ENCODE measurements at places on chromosomes 1 and 21.

DNA sequence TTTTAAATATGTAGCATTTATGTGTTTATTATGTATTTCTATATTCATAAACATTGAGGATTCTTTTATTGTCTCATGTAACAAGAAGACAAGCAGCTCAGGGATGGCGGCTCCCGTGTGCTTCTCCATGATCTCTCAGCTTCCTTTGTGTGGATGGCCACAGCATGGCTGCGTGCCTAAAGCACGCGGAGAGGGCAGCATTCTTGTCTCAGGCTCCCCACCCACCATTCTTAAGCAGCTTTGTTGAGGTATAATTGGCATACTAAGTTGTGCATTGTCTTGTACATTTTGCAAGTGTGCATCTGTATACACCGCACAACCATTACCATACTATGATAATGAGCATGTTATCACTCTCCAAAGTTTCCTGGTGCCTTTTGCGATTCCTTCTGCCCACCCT, 81.6 kb downstream of the CAMTA1 start:
- DNase-seq: no peak

DNA sequence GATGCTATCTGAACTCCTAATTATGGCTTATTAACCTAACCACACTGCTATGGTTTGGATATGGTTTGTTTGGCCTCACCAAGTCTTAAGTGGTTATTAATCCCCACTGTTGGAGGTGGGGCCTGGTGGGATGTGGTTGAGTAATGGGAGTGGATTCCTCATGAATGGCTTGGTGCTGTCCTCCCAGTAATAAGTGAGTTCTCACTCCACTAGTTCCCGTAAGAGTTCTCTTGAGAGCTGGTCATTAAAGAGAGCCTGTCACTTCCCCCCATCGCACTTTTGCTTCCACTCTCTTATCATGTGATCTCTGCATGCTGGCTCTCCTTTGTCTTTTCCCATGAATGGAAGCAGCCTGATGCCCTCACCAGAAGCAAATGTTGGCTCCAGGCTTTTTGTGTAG, 328.8 kb downstream of the PLA2G4A start:
- DNase-seq: no peak

DNA sequence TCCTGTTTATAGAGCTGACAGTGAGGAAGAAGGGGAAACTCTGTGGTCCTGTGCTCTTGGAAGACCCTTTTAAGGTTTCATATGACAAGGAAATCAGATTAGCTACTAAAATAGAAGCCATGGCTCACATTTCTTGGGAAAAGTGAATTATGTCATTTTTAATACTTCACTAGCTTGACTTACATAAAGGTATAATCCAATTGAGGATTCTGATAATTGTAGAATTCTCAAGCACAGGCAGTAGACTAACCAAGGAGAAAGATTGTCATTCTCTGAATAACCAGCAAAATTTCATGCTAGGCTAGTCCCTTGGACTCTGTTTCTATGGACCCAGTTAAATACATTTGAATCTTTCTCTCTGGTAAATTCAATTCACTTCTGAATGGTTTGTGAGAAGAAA, 613.0 kb upstream of the BEND5 start:
- DNase-seq: no peak

GRCh38 chr1:174352883-174353608, 94.7 kb upstream of the GPR52 start:
- no peak for DNase-seq

DNA sequence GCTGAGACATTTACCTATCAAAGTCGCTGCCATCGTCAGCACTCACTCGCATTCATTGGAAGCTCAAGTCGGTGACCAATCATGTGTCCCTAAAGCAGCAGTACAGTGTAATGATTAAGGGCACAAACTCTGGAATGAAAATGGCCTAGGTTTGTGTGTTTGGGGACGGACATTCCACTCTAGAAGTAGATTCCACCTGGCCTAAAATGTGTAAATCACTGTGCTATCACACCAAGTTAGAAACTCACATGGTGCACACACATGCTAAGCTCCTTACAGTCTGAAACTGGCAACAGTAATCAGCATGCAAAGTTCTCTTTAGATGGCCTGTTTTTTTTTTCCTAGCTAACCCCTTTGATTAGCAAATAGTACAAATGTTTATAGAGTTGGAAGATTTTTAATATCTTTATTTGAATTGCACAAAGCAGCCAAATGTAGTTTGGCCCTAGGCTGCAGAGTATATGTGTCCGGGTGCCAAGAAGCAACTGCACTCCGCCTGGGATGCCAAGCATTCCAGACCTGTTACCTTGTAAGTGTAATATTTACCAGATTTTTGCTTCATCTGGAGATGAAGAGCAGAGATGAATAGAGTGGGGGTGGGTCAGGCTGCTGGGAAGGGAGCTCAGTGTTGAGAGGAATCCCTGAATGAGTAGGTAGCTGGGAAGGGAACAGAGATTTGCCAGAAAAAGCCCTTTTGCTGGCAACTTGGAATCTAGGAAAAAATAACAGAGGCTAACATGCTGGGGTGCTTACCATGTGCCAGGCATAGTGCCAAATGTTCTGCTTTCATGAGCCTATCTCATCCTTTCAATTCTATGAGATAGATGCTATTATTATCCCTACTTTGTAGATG, 35.2 kb downstream of the TGFB2 start:
- no peak for DNase-seq

GRCh38 chr1:219927956-219928790, at the start of gene SLC30A10:
SLC30A10 (minus strand) TSS chr1:219928557; CDS start chr1:219928440, 117 bp downstream.
- DNase-seq: no peak

DNA sequence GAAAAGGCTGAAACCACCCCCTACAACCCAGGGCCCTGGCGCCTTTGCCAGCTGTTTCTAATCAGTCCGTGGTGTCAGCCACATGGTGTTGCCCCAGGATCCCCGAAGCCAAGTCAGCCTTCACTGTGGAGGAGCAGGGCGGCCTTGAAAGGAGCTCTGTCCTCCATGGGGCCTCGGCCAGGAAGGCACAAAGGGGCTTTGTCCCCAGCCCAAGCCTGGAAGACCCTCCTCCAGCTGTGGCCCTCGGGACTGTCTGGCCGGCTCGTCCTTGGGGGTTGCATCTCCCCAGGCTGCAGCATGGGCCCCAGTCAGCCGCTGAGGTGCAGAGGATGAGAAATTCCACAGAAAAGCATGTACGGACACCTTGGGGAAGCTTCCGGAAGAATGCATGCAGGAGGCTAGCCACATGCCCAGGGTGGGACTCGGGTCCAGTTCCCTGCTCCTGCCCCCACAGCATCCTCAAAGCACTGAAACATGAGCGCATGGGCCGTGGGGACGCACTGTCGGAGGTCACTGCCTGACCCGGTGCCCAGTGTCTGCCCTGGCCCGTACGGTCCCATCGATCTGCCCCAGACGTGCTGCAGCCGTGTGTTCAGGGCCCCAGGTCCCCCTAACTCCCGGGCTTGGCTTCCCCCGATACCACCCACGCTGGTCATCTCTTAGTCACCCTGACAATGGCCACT, 38.6 kb upstream of the POFUT2 start:
- no peak for DNase-seq

DNA sequence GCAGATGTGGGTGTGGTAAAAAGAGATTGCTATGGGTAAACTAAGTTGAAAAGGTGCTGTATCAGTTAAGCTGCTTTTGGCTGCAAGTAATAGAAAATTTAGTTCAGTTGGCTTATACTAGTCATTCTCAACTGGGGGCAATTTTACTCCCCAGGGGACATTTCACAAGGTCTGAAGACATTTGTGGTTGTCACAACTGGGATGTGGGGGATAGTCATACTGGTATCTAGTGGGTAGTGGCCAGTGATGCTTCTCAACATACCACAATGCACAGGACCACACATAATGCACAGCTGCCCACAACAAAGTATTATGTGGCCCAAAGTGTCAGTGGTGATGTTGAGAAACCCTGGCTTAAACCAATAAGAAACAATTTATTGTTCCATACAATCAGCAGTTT, 31.4 kb downstream of the SERTAD4 start:
- no peak for DNase-seq

DNA sequence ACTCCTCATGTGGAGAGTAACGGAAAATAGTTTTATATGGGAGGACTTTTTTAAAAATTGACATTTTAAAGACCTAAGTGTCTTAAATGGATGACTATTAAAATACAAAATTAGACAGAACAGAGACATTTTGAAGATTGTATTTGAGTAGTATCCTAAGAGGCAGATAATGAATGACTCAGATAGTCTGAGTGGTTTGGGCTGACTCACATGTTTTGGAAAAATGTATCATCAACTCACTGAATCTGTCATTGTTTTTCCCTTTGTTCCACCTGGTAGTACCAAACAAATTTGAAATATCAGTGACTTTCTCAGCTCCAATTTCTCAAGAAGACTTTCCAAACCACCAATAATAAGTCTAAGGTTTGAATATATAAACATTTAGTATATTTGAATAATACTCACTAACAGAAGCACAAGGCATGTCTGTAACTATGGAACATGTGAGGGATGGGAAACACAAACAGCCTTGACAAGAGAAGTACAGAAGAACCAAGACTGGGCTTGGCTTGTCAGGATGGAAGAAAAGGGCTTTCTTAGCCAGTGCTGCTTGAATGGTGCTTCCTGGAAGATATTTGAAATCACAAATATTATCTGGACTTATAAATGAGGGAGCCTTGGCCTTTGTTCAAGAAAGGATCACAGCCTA, 90.6 kb downstream of the SGIP1 start:
- DNase-seq: no peak

DNA sequence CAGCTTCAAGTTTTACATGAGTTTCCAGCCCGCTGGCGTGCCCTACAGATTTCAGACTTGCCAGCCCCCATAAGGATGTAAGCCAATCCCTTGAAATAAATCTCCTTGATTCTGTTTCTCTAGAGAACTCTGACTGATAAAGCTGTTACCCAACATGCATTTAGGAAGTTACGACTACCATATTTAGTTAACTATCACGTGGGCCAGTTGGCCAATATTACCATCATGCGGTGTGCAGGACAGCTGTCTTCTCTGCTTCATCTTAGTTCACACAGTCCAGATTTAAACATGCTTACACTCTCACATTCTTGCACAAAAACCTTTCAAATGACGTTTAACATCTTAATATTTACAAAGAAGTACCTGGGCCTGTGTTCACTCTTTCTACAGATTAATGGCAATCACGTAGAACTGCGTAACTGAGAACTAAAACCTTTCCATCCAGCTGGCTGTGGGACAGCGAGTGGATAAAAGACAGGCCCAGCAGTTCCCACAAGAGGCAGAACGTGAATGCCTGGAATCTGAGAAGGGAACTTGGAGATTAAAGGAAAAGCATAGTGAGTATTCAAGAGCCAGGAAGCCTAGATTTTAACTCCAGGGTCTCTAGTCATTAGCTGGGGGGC, 20.8 kb downstream of the FAM177B start:
- DNase-seq: no peak

DNA sequence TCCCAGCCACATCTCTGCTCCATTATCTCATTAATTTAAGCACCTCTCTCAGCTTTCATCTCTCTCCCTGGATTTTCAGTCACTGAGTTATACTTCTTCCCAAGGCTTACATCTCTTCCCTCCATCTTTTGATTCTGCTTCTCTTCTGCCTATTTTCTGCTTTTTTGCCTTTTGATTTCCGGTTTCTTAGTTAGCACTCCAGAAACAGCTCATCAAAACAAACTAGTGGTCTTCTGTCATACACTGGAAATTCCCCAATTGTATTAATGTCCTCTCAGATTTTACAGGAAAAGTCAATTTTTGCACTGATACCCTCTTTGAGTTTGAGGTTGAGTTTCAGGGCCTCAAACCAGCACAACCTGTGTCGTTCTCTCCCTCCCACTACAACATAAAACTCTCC, 1.5 kb downstream of the LCE3E start:
- DNase-seq: no peak

DNA sequence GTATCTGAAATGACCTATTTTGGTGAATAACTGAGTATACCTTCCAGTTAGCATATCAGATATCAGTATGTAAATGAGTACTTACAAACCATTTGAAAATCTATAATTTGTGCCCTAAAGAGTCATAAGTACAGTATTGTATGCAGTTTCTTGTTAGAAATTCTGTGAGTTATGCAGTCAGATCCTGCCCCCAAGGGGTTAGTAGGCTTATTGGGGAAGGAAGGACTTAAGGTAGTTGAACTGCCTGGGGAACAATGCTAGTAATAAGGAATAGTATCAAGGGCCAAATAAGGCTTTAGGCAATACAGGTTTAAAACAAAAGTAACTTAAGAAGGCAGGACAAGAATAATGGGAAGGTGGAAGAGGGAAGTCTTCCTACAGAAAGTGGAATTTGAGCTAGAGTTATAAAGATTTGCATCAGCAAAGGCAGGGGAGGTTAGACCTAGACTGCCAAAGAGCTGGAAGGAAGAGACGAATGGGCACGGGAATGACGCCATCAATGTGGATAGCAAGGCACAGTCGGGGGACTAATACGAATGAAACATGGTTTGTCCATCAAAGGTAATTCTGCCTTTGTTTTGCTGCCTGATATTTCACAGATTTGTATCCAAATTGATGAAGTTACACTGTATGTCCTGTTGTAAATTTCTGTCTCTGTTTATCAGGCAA, 182.9 kb upstream of the DPYD start:
- no peak for DNase-seq

DNA sequence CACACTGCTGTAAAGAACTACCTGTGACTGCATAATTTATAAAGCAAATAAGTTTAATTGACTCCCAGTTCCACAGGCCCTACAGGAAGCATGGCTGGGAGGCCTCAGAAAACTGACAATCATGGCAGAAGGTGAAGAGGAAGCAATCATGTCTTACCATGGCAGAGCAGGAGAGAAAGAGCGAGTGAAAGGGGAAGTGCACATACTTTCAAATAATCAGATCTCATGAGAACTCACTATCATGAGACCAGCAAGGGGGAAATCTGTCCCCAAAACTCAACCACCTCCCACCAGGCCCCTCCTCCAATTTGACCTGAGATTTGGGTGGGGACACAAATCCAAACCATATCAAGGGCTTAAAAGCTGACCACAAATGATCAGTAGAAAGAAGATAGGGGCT, 493.2 kb downstream of the PTPRC start:
- no peak for DNase-seq

- DNase-seq: no peak
These were observed 40.6 kb upstream of the MARK1 start for GRCh38 chr1:220487297-220487820.

GRCh38 chr1:12031039-12031980, 12.0 kb downstream of the MIIP start:
- DNase-seq: no peak

- no peak for DNase-seq
These were observed 17.6 kb downstream of the ACADM start for GRCh38 chr1:75742047-75742625.

GRCh38 chr1:96009831-96010434, 711.7 kb upstream of the PTBP2 start:
- DNase-seq: no peak

GRCh38 chr1:87224201-87224600, 104.5 kb upstream of the LMO4 start:
- DNase-seq: no peak

DNA sequence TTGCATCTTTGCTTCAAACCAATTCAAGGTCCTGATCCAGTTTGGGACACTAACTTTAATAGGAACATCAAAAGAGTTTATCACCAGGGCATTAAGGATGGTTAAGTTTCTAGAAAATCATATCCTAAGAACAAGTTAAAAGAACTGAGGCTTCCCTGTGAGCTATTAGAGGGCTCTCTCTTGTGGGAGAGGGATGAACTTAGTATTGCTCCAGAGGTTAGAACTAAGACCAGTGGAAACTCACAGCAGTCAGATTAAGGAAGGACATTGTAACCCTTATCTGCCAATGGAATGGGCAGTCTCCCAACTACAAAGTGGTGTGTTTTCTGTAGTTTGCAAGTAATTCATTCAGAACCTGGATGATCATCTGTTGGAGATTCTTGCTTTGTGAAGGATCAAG, 36.8 kb downstream of the UBE2U start:
- DNase-seq: no peak

GRCh38 chr1:61708953-61709907, 15.7 kb downstream of the TM2D1 start:
- DNase-seq: no peak

- DNase-seq: no peak
These were observed 11.8 kb downstream of the TFF2 start for GRCh38 chr21:42338729-42339715.
